ENCODE measurements at places on chromosomes 5 and 9.

GRCh38 chr9:130985606-130986162 lies 23.3 kb upstream of the LAMC3 start:
- no peak for DNase-seq

DNA sequence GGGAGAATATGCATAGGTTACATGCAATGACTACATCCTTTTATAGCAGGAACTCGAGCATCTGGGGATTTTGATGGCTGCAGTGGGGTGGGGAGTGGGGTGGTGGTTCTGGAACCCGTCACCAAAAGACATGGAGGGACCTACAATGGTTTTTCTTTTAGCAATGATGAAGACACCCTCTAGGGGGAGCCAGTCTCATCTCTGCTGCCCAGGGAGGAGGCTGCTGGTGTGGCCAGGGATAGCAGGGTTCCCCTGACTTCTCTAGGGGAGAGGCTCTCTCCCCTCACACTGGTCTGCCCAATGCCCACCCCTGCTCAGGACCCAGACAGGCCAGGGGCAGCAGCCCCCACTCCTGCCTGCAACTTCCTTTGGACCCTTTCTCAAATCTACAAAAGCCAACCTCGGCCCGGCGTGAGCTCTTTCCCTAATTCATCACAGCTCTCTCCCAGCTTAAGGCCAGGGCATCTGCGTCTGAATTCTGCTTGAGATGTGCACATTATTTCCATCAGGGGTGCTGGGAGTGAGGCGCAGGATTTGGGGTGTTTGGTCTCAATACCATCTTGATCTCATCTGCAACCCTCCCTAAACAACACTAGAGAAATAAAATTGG lies 73.6 kb upstream of the RETREG1 start:
- no peak for DNase-seq

- DNase-seq = no peak
Measured at GRCh38 chr9:137716694-137717287, 98.0 kb downstream of the EHMT1 start.

GRCh38 chr9:105670315-105670714 lies 8.1 kb downstream of the TAL2 start:
- DNase-seq = no peak

GRCh38 chr5:101663543-101663942 lies 632.5 kb downstream of the SLCO4C1 start:
- DNase-seq = no peak

Data from HFF-Myc (cell line).